ENCODE measurements at places on chromosomes 2 and 18. TPM values are rescaled to one million over a fixed set of nuclear protein-coding genes. Genes with fewer than 3 reads are reported as not detected.

The SCN3A gene
- total RNA-seq = 0.04 TPM

The RAX gene
- total RNA-seq = 19.3 TPM

The MAP2 gene
- total RNA-seq = 2.0 TPM

GRCh38 chr18:40338284-40338683 lies 1616.8 kb upstream of the PIK3C3 start:
- no peak overlapping the region for H3K4me3 ChIP-seq
- DNase-seq = no peak
- no peaks in the 10 kb centered on the region for H3K4me1 ChIP-seq
- H3K27ac ChIP-seq = no peak overlapping the region
- no peaks in the 10 kb centered on the region for H3K27me3 ChIP-seq

GRCh38 chr2:189662669-189663226 lies 1.5 kb downstream of the ASNSD1 start:
- H3K4me1 ChIP-seq = peaks cover 9% of the 10 kb centered on the region
- peaks cover 22% of the 10 kb centered on the region for H3K36me3 ChIP-seq
- H3K27me3 ChIP-seq = no peaks in the 10 kb centered on the region
- peak overlapping the region; percentile 80 for H3K4me3 ChIP-seq
- H3K27ac ChIP-seq = no peak overlapping the region

DNA sequence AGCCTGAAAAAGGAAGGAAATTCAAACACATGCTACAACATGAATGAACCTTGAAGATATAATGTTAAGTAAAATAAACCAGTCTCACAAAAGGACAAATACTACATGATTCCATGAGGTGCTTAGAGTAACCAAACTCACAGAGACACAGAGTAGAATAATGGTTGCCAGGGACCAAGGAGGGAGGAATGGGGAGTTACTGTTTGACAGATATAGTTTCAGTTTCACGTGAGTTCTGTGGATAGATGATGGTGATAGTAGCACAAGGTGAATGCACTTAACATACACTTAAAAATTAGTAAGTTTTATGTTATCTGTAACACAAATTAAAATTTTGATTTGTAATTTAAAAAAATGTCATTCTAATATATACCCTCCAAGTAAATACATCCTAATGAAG lies 106.9 kb upstream of the ACVR1C start:
- H3K36me3 ChIP-seq = peaks cover 8% of the 10 kb centered on the region

DNA sequence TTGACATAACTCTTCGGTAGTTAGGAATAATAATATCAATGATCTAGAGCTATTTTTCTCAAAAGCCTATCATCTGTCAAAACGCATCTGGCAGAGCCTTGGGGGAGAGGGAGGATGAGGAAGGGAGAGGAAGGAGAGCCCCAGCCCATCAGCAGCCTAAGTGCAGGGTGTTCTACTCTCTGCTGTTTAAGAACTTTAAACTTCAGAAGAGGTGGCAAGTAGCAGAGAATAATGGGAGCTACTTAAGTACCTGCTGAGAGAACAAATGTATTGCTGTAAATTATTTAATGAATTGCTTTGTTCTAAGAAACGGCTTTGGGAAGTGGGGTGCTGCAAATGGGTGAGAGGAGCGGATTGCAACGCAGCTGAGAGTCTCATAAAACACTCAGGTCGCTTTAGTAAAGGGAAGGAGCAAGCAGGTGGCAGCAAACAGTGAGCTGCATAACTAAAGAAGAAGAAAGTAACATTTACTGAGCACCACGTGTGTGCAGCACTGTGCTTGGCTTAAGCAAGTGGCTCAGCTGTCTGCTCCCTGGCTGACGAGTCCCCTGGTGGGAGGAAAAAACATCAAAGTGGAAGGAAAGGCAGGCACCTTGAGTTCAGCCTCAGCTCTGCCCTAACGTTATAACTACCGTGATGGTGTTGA lies 26.3 kb upstream of the SH3RF3 start:
- H3K36me3 ChIP-seq = no peaks in the 10 kb centered on the region
- no peak overlapping the region for H3K4me3 ChIP-seq
- no peak for DNase-seq
- H3K4me1 ChIP-seq = no peaks in the 10 kb centered on the region

- no peak overlapping the region for H3K27ac ChIP-seq
- no peaks in the 10 kb centered on the region for H3K27me3 ChIP-seq
- no peaks in the 10 kb centered on the region for H3K36me3 ChIP-seq
- no peak for DNase-seq
Observed at GRCh38 chr2:200765995-200766660, 45.6 kb upstream of the BZW1 start.

DNA sequence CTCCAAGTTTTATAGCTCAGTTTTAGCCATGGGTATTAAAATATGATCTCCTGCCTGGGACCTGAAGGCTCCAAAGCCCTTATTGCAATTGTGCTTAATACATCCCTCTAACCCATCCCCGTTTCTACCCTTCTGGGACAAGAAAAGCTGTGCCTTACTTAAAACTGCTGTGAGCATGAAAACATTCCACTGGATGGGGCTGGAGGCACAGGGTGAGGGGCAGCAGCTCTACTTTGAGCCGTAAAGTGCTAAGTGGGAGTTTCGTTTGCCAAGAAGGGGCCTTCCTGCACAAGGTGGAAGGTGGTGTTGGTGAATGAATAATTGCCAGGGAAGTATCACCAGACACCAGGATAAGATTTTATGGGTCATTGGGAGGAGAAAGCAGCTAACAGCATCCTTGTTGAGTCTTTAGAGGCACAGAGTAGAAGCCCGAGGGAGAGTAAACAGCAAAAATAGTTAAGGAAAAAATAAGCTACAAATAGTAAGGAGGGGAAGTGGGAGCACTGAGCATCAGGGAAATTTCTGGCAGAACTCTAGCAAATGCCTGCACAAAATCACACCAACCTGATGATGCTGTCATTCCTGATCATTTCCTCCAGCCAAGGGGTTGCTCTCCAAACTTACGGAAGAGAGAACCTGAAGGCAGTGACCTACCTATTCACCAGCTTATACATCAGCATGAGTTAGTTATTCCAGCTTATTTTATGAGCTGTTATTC lies 218.4 kb downstream of the MREG start:
- no peak overlapping the region for H3K4me3 ChIP-seq
- no peaks in the 10 kb centered on the region for H3K27me3 ChIP-seq
- no peaks in the 10 kb centered on the region for H3K36me3 ChIP-seq
- peak overlapping the region; percentile 72 for H3K27ac ChIP-seq

DNA sequence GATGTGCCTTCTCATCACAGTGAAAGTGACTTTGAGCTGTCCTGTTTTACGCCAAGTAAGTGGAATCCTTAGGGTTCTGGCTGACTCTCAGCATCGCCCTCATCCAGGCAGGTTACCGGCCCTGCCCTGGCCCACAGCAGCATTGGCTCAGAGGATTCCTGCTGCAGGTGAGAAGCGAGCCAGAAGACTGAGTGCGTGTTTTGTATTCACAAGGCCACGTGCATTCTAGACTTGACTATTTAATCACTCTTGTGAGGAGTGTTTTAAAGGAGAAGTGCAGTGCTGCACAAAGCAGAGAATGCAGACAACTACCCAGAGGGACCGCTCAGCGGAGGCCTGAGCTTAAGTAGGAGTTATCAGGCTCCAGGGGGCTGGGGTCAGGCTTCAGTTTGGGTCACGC lies 48.3 kb downstream of the LAMA3 start:
- H3K36me3 ChIP-seq = no peaks in the 10 kb centered on the region
- H3K4me3 ChIP-seq = no peak overlapping the region
- no peak overlapping the region for H3K27ac ChIP-seq
- peaks cover 26% of the 10 kb centered on the region for H3K4me1 ChIP-seq
- H3K27me3 ChIP-seq = no peaks in the 10 kb centered on the region

DNA sequence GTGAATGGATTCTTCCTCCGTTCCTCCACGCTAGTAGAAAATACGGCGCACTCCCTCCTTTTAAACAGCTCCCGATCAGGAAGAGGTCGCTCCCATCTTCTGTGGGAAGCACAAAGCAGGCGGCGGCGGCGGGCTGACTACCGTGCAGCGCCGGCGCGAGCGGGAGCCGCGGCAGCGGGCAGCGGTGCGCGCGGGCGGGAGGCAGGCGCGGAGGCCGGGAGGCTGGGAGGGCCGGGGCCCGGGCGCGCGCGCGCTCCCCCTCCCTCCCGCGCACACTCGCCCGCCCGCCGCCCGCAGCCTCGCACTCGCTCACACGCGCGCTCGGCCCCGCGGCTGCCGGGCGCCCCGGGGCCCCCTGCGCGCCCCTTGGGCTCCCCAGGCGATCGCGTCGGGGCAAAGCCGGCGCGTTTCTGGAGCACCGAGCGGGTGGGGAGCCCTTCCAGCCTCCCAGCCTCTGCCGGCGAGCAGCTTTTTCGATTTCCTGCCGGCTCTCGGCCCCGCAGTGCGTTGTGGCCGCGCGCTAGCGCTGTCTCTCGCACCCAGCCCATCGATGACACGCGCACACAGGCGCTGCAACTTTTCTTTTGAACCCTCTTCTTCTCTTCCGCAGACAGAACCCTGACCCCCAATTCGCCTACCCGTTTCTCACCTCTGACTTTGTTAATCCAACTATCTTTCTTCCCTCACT lies at the start of gene SLC8A1:
Gene SLC8A1 (minus strand): TSS at position 173 of the 688 bp plus-strand sequence.
- H3K36me3 ChIP-seq = no peaks in the 10 kb centered on the region
- H3K4me1 ChIP-seq = no peaks in the 10 kb centered on the region
- no peak within 1 kb of the TSS for H3K27ac ChIP-seq
- peak; percentile 28 for DNase-seq

- no peaks in the 10 kb centered on the region for H3K27me3 ChIP-seq
- no peak overlapping the region for H3K27ac ChIP-seq
- H3K4me3 ChIP-seq = no peak overlapping the region
- DNase-seq = no peak
Observed at GRCh38 chr2:204122425-204122824, 185.9 kb downstream of the ICOS start.

GRCh38 chr2:135954020-135954601 lies 31.3 kb downstream of the DARS1 start:
- no peaks in the 10 kb centered on the region for H3K27me3 ChIP-seq
- DNase-seq = no peak
- peaks cover 7% of the 10 kb centered on the region for H3K4me1 ChIP-seq
- H3K27ac ChIP-seq = no peak overlapping the region
- H3K36me3 ChIP-seq = no peaks in the 10 kb centered on the region

DNA sequence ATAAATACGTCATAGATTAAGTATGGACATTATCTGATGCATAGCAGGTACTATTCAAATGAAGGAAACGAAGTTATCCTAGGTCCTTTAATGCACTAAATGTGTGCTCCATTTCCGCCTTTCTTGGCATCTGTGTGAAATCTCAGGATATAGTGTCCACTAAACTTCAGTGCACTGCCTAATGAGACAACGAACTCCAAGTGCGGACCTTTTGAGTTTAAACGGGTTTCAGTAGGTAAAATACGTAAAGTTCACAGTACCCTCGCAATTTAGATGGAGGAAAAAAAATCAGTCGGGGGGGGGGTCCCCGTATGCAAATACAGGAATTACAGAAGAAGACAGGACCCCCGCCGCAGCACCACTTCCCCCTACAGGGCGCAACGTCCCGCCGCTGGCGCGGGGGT lies 729 bp upstream of the REL start:
- H3K4me3 ChIP-seq = peak overlapping the region; percentile 99
- H3K27ac ChIP-seq = peak overlapping the region; percentile 98
- peaks cover 19% of the 10 kb centered on the region for H3K4me1 ChIP-seq
- no peaks in the 10 kb centered on the region for H3K36me3 ChIP-seq

- no peak for DNase-seq
- H3K4me1 ChIP-seq = no peaks in the 10 kb centered on the region
- H3K36me3 ChIP-seq = no peaks in the 10 kb centered on the region
- H3K4me3 ChIP-seq = no peak overlapping the region
- H3K27me3 ChIP-seq = peaks cover 3% of the 10 kb centered on the region
Observed at GRCh38 chr18:31548853-31549252, 42.8 kb upstream of the TTR start.

DNA sequence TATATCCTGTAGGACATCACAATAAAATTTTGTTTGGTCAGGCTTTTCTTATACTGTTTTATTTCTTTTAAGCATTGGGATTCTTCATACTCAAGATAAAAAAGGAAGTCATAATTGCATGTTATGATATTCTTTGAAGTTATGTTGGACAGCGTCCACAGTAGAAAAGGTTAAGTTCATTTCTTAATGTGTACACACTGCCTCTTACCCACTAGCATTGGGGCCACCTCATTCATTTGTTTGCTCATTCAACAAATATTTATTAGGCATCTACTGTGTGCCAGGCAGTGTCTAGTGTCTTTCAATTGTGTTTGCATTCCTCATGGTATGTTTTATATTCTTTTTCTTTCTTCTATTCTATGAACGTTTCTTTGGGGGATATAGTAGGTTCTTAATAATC lies 70.2 kb downstream of the PTPRM start:
- H3K27me3 ChIP-seq = no peaks in the 10 kb centered on the region
- no peaks in the 10 kb centered on the region for H3K36me3 ChIP-seq
- H3K4me1 ChIP-seq = no peaks in the 10 kb centered on the region

DNA sequence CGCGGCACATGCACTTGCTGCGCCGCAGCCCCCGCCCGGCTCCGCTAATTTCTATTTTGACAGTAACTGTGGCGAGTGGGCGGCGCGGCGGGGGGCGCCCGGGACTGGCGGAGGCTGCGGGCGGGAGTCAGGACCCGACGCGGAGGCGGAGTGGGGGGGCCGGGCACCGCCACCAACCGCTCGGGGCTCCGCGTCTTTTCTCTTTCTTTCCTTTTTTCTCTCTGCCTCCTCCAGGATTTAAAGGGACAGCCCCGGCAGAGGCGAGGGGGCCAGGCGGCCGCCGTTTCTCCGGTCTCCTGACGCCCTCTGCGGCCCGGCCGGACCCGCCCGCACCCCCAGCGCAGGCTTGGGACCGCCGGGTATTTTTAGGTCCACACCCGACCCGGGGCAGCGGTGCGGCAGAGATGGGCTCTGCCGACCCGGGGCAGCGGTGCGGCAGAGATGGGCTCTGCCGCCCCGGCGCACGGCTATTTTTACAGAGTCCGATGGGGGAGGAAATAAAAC lies 460 bp upstream of the ZBTB7C start:
- peaks cover 57% of the 10 kb centered on the region for H3K27me3 ChIP-seq
- H3K27ac ChIP-seq = no peak overlapping the region
- H3K36me3 ChIP-seq = no peaks in the 10 kb centered on the region
- peak overlapping the region; percentile 54 for H3K4me3 ChIP-seq
